ENCODE measurements at places on chromosomes 13 and 19.

- DNase-seq = no peak
- no peaks in the 10 kb centered on the region for H3K27me3 ChIP-seq
Measured at GRCh38 chr19:50155520-50156109, 7.5 kb downstream of the IZUMO2 start.

- peaks cover 3% of the 10 kb centered on the region for H3K36me3 ChIP-seq
- peak overlapping the region; percentile 52 for H3K27ac ChIP-seq
- peaks cover 10% of the 10 kb centered on the region for H3K4me1 ChIP-seq
Measured at GRCh38 chr13:111204438-111205177, 89.5 kb downstream of the ARHGEF7 start.

DNA sequence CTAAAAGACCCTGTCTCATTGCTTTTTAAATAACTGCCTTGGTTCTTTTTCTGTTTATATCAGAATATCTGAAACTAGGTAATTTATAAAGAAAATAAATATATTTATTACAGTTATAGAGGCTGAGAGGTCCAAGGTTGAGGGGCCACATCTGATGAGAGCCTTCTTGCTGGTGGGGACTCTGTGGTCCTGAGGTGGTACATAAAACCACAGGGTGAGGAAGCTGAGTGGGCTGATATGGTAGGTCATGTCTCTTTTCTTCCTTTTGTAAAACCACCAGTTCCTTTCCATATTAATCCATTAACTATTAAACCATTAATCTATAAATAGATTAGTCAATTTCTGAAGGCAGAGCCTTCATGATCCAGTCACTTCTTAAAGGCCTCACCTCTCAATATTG, 109.5 kb upstream of the SPRY2 start:
- H3K36me3 ChIP-seq = no peaks in the 10 kb centered on the region
- no peaks in the 10 kb centered on the region for H3K27me3 ChIP-seq
- no peaks in the 10 kb centered on the region for H3K4me1 ChIP-seq
- DNase-seq = no peak

DNA sequence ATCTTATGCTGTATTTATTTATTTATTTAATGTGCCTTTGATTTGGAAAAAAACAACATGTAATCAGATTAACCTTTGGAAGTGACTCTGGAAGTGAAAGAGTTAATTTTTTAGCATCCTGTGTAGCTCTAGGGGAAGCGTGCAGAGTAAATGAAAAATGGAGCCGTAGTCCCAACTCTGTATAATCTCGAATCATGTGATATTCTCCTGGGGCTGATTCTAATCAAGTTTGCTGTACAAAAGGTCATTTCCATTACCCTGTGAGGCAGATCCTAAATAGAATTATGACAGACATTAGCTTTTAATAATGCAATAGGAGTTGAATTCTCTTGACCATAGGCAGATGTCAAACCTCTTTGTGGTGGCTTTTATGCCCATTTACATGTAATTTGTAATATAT, 238.6 kb upstream of the CSNK1A1L start:
- H3K27ac ChIP-seq = no peak overlapping the region
- no peak for DNase-seq
- H3K36me3 ChIP-seq = no peaks in the 10 kb centered on the region
- no peak overlapping the region for H3K4me3 ChIP-seq
- H3K4me1 ChIP-seq = no peaks in the 10 kb centered on the region

GRCh38 chr13:96033220-96034015, 19.8 kb downstream of the UGGT2 start:
- no peak overlapping the region for H3K4me3 ChIP-seq
- no peaks in the 10 kb centered on the region for H3K36me3 ChIP-seq
- no peaks in the 10 kb centered on the region for H3K27me3 ChIP-seq
- no peak for DNase-seq
- no peak overlapping the region for H3K27ac ChIP-seq

DNA sequence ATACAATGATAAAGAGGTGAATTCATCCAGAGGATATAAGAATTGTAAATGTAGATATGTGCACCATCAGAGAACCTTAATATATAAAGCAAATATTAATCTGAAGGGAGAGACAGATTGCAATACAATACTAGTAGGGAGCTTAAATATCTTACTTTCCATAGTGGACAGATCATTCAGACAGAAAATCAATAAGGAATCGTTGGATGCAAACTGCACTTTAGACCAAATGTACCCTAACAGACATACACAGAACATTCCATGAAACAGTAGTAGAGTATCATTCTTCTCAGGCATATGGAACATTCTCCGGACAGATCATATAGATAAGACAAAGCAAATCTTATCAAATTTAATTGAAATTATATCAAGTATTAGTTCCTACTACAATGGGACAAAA, 35.0 kb upstream of the ZNF766 start:
- H3K4me3 ChIP-seq = no peak overlapping the region
- no peak overlapping the region for H3K27ac ChIP-seq
- DNase-seq = no peak

- no peaks in the 10 kb centered on the region for H3K27me3 ChIP-seq
- peak; percentile 4 for DNase-seq
- no peak overlapping the region for H3K4me3 ChIP-seq
- no peaks in the 10 kb centered on the region for H3K4me1 ChIP-seq
- no peak overlapping the region for H3K27ac ChIP-seq
Measured at GRCh38 chr19:57047743-57048142, 72.0 kb upstream of the USP29 start.

- no peak overlapping the region for H3K27ac ChIP-seq
- DNase-seq = no peak
- peaks cover 2% of the 10 kb centered on the region for H3K36me3 ChIP-seq
- H3K27me3 ChIP-seq = no peaks in the 10 kb centered on the region
- no peak overlapping the region for H3K4me3 ChIP-seq
Measured at GRCh38 chr19:40357640-40358039, 9.1 kb downstream of the PLD3 start.

DNA sequence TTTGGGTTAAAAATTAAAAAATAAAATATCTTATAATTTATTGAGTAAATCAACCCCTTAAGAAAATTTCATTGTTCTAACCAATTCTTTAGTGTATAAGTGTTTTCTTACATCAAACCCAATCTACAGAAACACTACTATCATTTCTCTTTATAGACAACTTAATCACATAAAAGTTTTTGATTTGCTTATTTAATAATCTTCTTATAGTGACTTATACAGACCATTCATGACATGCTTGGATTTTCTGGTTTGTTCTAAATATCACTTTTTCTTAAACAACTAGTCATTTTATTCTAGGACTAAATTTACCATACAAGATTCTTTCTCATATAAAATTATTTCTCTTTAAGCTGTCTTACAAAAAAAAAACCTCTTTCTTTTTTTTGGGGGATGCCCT, 27.3 kb upstream of the ZSCAN5A start:
- H3K4me3 ChIP-seq = no peak overlapping the region
- no peaks in the 10 kb centered on the region for H3K36me3 ChIP-seq
- H3K27ac ChIP-seq = no peak overlapping the region

GRCh38 chr19:6033744-6034264, 55.9 kb upstream of the RANBP3 start:
- H3K36me3 ChIP-seq = no peaks in the 10 kb centered on the region
- H3K27me3 ChIP-seq = no peaks in the 10 kb centered on the region
- H3K4me3 ChIP-seq = no peak overlapping the region
- no peaks in the 10 kb centered on the region for H3K4me1 ChIP-seq

GRCh38 chr19:9498183-9498902, at the start of gene ZNF560:
Gene ZNF560, minus strand, starts transcription at chr19:9498616. Its CDS starts 23,303 bp downstream, at chr19:9475313.
- DNase-seq = no peak
- H3K4me3 ChIP-seq = no peak within 1 kb of the TSS
- no peaks in the 10 kb centered on the region for H3K36me3 ChIP-seq
- no peaks in the 10 kb centered on the region for H3K4me1 ChIP-seq
- no peaks in the 10 kb centered on the region for H3K27me3 ChIP-seq
- no peak within 1 kb of the TSS for H3K27ac ChIP-seq

DNA sequence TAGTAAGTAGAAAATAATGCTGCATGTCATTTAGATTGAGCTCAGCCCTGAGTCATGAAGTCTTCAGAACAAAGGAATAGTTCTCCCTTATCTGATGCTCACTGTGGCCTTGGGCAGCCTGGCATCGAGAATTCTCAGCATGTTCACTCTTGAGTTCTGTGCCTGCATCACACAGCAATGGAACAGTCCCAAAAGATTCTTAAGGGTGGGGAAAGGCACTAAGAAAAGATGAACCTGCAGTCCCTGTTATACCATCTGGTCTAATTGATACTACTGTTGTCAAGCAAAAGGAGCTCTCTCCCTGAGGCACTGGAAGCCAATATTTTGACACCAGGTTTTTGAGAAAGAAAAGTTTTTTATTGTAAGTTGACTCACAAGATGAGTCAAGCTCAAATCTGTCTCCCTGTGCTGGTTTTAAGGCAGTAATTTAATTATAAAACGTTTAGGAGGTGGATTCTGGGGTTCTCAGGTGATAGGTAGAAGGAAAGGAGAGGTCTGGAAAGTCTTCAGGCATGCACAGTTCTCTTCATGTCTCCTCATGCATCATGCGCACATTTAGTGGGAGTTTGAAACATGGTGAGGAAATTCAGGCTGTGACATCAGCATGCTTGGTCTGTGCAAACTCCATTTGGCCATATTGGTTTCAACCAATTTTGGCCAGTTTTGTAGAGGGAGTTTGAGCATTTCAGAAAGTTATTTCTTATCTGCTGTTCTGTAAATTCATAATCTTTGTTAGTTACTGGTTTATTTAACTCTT, 38.1 kb upstream of the ZNF766 start:
- DNase-seq = peak; percentile 93
- H3K4me3 ChIP-seq = no peak overlapping the region
- peaks cover 3% of the 10 kb centered on the region for H3K4me1 ChIP-seq
- H3K27me3 ChIP-seq = no peaks in the 10 kb centered on the region
- H3K27ac ChIP-seq = no peak overlapping the region
- peaks cover 25% of the 10 kb centered on the region for H3K36me3 ChIP-seq

DNA sequence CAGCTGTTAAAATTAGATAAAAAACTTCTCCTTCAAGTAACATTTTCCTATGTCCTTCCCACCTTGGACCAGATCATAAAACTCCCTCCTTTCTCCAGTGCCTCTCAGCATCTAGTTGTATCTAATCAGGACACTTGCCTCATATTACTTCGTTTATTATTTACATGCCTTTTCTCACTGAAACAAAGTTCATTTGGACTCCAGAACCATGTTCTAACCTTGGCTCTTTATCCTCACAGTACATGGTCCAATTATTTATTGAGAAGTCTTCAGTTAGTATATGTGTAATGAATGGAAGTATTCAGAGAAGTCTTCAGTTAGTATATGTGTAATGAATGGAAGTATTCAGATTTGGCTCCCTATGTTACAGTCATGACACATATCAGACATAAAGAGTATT, 342.7 kb downstream of the OXGR1 start:
- DNase-seq = no peak
- H3K27me3 ChIP-seq = no peaks in the 10 kb centered on the region
- no peaks in the 10 kb centered on the region for H3K36me3 ChIP-seq
- H3K27ac ChIP-seq = no peak overlapping the region
- no peak overlapping the region for H3K4me3 ChIP-seq
- no peaks in the 10 kb centered on the region for H3K4me1 ChIP-seq

DNA sequence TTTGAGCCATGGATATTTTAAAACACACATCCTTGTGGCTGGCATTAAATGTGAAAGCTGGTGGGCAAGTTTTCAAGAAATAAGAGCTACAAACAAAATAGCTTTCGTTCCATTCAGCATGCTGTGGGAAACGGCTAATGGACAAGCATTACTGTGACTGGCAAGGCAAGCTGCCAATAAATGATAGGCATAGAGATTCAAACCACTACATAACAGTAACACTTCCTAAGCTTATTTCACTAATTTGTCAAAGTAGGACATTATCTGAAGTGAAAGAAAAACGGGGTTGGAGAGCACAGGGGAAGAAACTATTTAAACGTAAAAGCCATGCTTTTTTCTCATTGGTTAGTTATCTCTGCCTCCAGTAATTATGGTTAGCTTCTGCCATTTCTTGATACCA, 26.0 kb downstream of the OBI1 start:
- peaks cover 5% of the 10 kb centered on the region for H3K36me3 ChIP-seq
- no peak overlapping the region for H3K4me3 ChIP-seq
- no peak overlapping the region for H3K27ac ChIP-seq

GRCh38 chr13:97257800-97258799, 36.0 kb downstream of the MBNL2 start:
- DNase-seq = peak; percentile 77
- peaks cover 38% of the 10 kb centered on the region for H3K4me1 ChIP-seq
- peaks cover 3% of the 10 kb centered on the region for H3K36me3 ChIP-seq
- peak overlapping the region; percentile 96 for H3K27ac ChIP-seq

GRCh38 chr13:44436589-44437337, 63.1 kb downstream of the SERP2 start:
- peaks cover 6% of the 10 kb centered on the region for H3K4me1 ChIP-seq
- peaks cover 6% of the 10 kb centered on the region for H3K36me3 ChIP-seq
- H3K4me3 ChIP-seq = peak overlapping the region; percentile 84
- H3K27me3 ChIP-seq = no peaks in the 10 kb centered on the region
- DNase-seq = peak; percentile 86

DNA sequence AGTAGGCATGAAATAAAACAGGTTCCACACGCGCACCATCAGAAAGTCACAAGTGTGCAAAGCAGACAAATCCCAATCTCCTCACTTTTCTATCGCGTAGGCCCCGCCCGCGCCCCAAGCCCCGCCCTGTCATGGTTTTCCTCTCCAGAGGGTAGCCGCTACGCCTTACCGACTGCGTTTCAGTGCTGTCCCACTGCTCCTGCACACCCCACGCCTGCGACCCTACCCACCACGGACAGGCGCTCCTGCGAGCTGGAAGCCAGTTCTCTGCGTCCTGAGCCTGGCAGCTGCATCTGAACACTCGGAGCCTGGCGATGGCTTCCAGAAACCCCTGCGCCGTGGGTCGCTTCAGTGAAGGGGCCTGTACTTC, 379 bp upstream of the ZNF470 start:
- peak; percentile 44 for DNase-seq
- peak overlapping the region; percentile 87 for H3K4me3 ChIP-seq
- no peak overlapping the region for H3K27ac ChIP-seq
- H3K27me3 ChIP-seq = no peaks in the 10 kb centered on the region
- peaks cover 6% of the 10 kb centered on the region for H3K4me1 ChIP-seq

- H3K36me3 ChIP-seq = no peaks in the 10 kb centered on the region
- no peaks in the 10 kb centered on the region for H3K27me3 ChIP-seq
- no peak overlapping the region for H3K27ac ChIP-seq
- H3K4me1 ChIP-seq = peaks cover 2% of the 10 kb centered on the region
- no peak overlapping the region for H3K4me3 ChIP-seq
- DNase-seq = no peak
Measured at GRCh38 chr13:113849546-113849945, 14.3 kb downstream of the GAS6 start.
